ENCODE measurements at places on chromosomes 4 and X. TPM values are rescaled to one million over a fixed set of nuclear protein-coding genes. Genes with fewer than 3 reads are reported as not detected.

Gene GUCY1A1
- 12.9 TPM for total RNA-seq

Gene MORC4
- total RNA-seq: 6.7 TPM

Gene MSX1
- 0.40 TPM for total RNA-seq

Gene WDR17
- total RNA-seq: under 0.01 TPM

Gene ADGRL3
- total RNA-seq: 1.6 TPM
